Stimulated activated CD4-positive, alpha-beta T cell treated with anti-CD3 and anti-CD28 coated beads, Interleukin-2, amount 100 ng/mL, for 48 hours (primary cell): ENCODE measurements at places on chromosomes 12 and 14.

DNA sequence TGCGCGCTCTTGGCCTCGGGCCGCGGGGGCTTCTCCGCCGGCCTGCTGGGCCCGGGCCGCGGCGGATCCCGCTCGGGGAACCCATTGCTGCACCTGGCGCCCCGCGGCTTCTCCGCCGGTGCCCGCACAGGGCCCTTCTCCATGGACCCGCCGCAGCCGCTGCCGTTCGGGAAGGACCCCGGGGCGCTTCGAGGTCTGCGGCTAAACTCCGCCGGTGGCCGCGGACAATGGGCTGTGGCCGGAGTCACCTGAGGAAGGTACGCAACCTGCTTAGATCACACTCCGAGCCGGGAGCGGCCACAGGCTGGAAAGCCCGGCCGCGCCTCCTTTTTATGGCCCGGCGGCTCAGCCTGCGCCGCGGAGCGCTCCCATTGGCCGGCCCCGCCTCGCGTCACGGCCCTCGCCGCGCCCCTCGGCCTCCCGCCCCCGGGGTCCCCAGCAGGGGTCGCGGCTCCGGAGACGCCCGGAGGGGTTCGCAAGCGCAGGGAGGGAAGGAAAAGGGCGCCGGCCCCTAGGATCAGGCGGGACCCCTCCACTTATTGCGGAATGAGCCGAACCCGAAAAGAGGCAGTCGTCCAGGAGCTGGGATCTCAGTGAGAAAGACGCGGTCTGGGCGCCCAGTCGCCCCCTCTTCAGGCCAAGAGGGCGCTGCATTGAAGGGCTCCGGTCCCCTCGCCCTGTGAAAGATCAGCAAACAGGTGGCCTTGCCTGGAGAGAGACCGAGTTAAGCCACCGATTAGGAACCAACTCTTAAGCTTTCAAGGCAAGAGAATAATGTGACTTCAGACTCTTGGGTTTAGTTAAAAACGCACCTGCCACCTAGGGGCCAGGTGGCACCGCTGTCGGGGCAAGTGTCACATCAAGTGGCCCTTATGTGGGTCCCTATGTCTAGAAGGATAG is at the start of gene GCH1:
Gene GCH1 (minus strand): TSS at position 306 of the 900 bp plus-strand sequence. CDS start 163 bp downstream, at position 143.
- peak; percentile 58 for DNase-seq

- peak; percentile 16 for DNase-seq
These were observed 211.8 kb downstream of the PCNX1 start for GRCh38 chr14:71119075-71119474.

DNA sequence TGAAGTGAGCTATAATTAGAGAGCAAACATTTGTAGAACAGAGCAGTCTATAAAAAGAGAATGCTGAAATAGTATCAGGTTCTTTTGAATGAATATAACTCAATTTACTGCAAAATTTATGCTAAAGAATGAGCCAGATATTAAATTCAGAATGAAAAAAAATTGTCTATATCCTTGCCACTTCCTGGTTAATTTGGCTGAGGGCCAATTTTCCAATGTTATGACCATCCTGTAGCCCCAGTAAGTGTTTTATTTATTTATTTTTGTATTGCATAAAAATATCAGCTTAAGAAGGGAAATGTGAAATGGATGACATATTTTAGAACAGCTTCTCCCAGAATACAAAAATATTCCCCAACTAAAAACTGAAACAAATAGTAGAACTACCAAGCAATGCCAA is 263.4 kb downstream of the SOX5 start:
- DNase-seq = no peak

- DNase-seq = no peak
These were observed 91.6 kb downstream of the HELB start for GRCh38 chr12:66393890-66394289.

GRCh38 chr12:132423820-132424645 is 65.9 kb upstream of the FBRSL1 start:
- DNase-seq = no peak

GRCh38 chr12:132015686-132016430 is 66.1 kb downstream of the EP400 start:
- no peak for DNase-seq

DNA sequence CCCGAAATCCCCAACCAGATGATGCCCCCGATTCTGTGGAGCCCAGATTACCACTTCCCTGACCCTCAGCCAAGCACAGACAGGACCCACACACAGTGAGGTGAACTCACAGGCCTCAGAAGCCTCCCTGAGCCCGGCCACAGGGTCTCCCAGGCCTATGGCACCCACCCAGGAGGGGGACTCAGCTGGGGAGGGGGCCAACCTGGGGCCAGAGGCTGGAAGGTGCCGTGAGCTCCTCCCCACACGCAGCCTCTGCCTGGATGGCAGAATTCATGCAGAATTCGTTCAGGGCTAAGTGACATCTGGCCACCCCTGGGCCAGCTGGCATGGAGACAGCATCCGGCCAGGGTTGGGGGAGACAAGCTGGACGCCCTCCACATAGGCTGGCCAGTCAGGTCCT is 11.8 kb downstream of the TMEM179 start:
- no peak for DNase-seq

GRCh38 chr14:22837750-22838538 is 1.6 kb downstream of the MMP14 start:
- no peak for DNase-seq

DNA sequence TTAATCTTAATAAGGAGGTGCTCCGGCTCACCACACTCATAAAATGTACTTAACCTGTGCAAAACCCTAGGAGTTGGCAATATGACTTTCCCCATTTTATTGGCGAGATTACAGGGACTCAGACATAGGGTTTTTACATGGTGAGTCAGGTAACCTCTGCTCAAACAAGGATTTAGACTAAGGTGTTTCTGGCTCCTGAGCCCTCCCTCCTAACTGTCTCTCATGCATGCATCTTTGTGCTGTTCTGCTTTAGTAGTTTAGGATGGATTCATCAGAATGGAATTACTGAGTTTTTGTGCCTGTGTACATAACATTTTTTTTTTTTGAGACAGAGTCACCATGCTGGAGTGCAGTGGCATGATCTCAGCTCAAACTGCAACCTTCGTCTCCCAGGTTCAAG is 993.3 kb upstream of the TMEM132C start:
- DNase-seq = no peak

DNA sequence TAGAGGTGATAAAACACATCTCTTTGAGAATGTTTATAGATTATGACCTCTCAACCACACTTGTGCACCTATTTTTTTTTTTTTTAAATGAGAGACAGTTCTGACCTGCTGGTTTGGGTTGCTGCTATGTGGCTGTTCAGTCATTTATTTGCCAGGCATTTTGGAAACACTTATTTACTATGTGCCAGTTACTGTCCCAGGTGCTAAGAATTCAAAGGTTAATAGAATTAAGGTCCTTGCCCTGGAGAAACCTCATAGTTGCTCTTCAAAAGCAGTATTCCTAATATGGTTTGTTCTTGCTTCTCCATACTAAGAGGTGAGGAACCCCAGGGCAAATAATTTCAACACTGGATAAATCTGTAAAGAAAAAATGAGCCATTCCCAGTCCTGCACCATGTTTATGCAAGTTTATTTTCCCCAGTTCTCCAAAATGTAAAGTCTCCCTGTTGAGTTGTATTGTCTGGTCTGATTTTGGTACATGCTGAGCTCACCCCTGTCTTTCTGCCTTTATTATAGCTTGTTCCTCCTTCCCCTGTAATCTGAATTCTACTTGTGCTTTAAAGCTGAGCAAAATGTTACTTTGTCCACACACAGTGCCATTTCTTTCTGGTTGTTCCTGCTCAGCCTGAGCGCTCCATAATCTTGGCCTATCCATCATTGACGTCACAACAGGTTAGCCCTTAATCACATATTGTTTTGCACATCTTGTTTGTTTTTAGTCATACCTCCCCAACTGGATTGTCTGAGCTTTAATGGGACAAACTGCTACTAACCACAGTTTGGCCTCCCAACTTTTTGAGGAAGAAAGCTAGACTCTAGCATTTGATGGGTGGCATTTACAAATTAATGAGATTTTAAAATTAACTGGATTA is 56.7 kb downstream of the SRGAP1 start:
- DNase-seq = no peak

- DNase-seq = no peak
These were observed 23.5 kb upstream of the FRMD6 start for GRCh38 chr14:51628238-51628637.

GRCh38 chr12:43760396-43760795 is 1.6 kb downstream of the IRAK4 start:
- DNase-seq = no peak

- peak; percentile 41 for DNase-seq
These were observed 55.1 kb downstream of the MED13L start for GRCh38 chr12:116222358-116222757.

- no peak for DNase-seq
These were observed 47.1 kb upstream of the CDKN3 start for GRCh38 chr14:54349713-54350112.

DNA sequence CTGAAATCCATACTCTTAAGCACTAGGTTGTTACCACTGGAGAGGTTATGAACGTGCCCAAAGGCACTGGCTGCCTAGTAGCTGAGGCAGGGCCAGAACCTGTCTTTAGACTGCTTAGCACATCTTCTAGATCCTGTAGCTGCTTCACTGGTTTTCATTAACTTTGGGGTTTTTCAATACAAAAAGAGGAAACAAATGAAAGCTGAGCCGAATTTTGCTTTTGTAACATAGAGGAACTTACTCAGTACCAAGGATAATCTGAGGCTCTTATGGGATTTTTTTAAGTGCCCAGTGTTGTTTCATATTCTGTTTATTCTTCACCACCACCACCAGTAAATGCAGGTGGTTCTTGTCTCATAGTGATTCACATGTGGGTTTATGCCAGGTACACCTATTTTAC is 396.1 kb downstream of the RAD51B start:
- DNase-seq = no peak

GRCh38 chr14:99950181-99950580 is 115.0 kb upstream of the EVL start:
- no peak for DNase-seq

GRCh38 chr14:31142455-31143087 is 65.0 kb downstream of the HECTD1 start:
- no peak for DNase-seq

DNA sequence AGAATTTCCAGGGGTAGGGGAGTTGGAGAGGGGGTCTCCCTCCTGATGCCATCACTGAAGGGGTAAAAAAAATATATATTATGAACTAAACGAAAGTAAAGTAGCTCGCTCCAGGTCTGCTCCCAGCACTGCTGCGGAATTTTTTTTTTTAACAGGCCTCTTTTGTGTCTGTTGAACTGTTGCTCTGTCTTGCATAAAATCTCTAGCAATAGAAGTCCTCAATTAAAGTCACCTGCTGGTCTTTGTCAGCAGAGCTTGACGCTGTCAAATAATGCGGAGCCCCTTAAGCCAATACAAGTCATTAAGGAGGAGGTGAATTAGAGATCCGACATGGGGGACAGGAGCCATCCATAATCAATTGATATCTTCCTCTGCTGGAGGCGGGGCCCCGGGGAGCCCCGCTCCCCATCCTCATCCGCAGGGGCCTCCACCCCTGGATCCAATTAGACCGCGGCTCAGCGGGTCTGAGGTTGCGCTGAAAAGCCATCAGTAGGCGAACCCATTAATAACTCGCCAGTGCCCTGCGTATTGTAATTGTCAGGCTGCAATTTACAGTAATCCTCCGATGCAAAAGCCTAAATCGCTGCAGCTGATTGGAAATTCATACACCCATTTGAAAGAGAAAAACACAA is 85.6 kb downstream of the DICER1 start:
- DNase-seq = no peak

DNA sequence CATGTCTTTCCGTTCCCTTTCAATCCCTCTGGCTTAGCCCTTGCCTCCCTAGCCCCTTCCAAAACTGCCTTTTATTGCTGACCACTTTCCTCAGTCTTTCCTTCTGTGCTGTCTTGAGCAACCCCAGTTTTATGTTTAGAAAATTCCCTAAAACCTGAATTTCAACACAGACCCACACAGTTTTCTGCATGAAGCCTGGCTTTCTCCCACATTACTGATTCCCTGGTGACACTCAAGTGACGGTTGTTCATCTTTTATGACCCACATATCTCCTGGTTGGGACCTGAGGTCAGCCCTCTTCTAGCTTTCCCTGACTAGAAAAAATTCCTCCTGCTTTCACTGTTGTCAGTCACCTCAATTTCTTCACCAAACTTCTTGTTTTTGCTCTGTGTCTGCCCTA is 21.0 kb downstream of the FGD4 start:
- no peak for DNase-seq

DNA sequence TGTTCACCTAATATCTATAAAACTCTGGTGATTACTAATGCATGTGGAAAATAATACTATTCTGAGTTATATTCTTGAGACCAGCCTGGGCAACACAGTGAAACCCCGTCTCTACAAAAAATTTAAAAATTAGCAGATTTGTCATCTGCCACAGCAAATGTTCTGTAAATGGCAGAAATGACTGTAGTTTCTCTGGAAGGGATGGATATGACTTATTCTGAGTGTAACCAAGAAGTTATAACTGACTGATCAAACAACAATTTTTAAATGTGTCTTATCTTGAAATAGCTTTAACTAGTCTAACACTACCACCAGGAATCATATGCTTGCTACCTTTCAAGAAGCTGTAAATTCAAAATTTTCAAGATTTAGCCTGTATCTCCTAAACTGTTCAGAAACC is 88.7 kb downstream of the PLBD1 start:
- no peak for DNase-seq

DNA sequence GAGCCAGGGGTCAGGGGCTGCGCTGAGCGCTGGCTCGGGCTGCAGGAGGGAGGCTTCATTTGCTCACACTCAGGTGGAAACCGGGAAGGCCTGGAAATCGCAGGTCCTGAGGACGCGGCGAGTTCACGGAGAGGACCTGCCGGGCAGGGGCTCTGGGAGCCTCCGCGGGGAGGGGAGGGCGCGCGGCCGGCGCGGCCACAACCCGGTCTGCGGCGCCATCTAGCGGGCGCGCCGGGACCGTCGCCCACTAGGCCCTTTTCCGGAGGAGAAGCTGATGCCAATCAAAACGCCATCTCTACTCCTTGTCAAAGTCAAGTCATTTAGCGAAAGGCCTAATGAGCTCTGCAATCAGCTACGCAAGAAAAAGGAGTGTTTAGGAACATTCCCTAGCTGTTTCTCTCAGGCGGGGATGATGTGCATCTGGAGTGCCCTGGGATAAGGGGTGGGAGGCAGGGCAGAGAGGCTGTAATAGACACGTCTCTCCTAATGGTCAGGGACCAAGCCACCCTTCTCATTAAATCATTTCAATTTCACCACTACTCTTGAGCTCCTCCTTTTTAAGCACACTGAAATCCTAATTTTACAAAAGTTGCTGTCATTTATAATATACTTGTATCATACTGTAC is 885.8 kb upstream of the TMEM132C start:
- peak; percentile 36 for DNase-seq

GRCh38 chr14:50383618-50384225 is 13.0 kb downstream of the CDKL1 start:
- no peak for DNase-seq

GRCh38 chr14:92577321-92577742 is 63.8 kb downstream of the RIN3 start:
- no peak for DNase-seq
